ENCODE measurements at places on chromosomes 7 and 10.

- DNase-seq: peak; percentile 23
Measured at GRCh38 chr10:23376229-23376655, 31.6 kb upstream of the C10orf67 start.

GRCh38 chr10:4154191-4154715, 369.2 kb upstream of the KLF6 start:
- peak; percentile 46 for DNase-seq

GRCh38 chr7:27144781-27145164, 1.3 kb upstream of the HOXA5 start:
- DNase-seq: no peak

GRCh38 chr10:78660446-78661106, 408.2 kb upstream of the ZMIZ1 start:
- DNase-seq: no peak

- peak; percentile 8 for DNase-seq
Measured at GRCh38 chr7:29859524-29860185, 53.3 kb downstream of the WIPF3 start.

GRCh38 chr10:30374353-30374752, 25.3 kb upstream of the MTPAP start:
- no peak for DNase-seq

GRCh38 chr10:24009736-24010135, 199.2 kb upstream of the KIAA1217 start:
- DNase-seq: no peak

DNA sequence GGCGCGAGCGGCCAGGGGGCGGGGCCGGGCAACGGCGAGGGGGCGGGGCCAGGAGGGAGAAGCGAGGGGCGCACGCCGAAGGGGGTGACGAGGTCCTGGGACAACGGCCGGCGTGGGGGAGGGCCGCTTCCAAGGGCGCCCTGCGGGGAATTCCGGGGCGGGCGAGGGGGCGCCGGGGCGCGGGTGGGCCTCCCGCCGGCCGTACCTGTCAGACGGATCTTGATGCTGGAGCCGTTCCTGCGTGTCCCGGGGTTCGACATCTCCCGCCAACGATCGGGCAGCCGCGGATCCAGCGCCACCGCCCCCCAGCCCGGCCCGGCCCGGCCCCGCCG, 421 bp downstream of the SMURF1 start:
- DNase-seq: no peak

DNA sequence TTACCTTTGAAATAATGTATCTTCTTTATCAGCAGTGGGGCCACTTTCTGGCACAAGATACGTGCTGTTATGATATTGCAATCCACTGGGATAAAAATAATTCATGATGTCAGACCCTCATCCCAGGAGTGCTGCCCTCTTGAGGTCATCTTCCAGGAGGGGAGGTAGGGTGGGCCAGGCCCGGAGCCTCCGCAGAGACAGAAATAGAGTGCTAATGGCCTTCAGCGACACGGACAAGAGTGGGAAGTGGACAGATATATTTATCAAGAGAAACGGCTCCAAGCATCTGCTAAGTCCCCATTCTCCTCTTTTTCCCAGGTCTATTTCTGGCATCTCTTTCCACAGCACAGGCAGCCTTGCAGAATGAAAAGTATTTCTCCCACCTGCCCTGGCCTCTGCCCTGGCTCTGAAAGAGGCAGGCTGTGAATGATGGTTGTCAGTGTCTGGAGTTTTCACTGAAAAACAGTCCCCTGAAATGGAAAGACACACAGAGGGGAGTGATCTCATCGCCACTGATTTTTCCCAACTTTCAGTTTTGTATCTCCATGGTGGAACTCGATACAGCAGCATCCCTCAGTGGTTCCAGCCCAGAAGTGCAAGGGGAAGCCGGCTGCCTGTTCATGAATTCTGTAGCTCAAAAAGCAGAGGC, 251.7 kb upstream of the MYO3A start:
- no peak for DNase-seq

GRCh38 chr7:97024209-97025129, at the start of gene DLX5:
TSS of gene DLX5 (minus strand) at chr7:97024831. CDS start at chr7:97024623, 208 bp downstream.
- DNase-seq: no peak

DNA sequence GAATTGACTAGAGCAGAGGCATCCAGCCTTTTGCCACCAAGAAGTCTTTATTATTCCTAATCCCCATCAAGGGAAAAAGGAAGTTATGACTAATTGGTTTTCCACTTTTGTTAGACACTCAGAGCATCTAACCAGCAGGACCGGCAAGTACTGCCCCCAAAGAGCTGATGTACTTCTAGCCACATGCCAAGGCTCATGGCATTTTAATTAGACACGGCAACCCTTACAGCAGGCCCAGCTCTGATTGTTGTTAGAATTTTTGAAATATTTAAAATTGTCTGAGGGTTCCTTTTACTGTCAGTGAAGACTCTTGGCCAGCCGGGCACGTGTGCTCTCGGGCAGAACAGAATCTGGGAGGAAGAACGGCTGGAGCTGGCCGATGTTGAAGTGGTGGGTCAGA, 114.8 kb downstream of the SPAG6 start:
- no peak for DNase-seq

GRCh38 chr7:117944886-117945285, 71.6 kb upstream of the CTTNBP2 start:
- no peak for DNase-seq

DNA sequence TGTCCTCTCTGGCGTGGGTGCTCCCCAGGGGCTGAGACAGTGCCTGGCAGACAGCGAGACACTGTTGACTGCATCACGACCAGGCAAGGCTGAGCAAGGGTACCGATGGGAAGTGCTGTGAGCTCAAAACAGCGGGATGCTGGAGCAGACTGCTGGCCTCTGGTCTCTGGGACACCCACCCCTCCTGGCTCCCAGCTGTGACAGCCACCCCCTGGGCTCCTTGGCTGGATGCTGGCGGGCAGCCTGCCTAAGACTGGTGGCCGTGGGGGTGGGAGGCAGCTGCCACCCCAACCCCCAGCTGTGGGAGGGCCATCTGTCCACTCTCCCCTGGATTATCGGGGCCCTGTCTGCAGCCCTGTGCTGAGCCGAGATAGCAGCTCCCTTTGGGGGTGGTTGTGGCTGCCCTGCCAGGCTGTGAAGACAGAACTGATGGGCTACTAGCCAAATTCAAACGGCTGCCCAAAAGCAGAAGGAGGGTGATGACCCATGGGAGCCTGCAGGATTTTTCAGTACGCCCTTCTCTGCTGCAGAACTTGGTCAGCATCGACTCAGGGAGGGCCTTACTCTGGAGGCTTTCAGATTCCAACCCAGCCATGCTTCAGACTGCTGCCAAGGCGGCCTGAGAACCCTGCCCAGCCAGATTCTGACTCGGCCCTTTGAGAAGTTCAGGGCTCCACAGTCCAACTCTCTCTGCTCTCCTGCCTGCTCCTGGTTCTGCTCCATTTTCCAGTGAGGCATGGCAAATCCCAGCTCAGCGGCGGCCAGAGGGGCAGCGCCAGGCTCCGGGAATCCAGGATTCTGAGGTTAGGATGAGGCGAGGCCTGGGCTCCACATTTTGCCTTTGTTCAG, 125.3 kb downstream of the NEURL1 start:
- no peak for DNase-seq

DNA sequence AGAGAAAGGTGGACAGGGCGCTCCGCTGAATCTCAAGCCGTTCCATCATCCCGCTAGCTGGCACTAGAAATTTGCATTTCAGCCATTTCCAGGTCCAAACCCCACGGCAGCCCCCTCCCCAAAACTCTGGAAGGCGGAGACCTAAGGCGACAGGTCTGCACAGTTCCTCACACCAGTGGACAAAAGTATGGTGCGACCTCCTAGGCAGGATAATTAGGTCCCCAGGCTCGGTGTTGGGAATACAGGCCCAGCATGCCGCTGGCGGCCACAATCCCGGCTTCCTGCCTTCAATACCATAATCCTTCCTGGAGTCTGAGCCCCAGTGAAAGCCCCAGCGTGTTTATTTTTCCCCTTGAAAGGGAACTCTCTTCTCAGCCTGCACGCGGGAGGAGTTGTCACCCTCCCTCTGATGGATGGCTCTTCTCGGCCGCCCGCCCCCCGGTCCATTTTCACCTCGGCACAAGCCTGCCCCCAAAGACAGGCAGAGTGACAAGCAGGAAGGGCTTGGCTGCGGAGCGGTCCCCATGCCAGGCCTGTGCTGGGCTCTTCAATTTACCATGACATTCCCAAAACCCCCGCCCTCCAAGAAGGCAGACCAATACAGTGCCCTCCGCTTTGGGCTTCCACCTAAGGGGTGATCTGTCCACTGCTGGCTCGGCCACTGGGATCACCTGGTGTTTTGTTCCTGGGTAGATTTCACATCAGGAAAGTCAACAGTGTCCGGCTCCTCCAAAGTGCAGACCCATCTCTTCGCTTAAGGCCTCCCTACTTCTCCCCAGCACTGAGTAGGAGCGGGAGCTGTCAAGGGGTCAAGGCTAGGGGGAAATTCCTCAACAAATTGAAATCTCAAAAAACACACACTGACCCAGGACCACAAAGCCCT, 2.2 kb downstream of the FGFR2 start:
- DNase-seq: no peak

DNA sequence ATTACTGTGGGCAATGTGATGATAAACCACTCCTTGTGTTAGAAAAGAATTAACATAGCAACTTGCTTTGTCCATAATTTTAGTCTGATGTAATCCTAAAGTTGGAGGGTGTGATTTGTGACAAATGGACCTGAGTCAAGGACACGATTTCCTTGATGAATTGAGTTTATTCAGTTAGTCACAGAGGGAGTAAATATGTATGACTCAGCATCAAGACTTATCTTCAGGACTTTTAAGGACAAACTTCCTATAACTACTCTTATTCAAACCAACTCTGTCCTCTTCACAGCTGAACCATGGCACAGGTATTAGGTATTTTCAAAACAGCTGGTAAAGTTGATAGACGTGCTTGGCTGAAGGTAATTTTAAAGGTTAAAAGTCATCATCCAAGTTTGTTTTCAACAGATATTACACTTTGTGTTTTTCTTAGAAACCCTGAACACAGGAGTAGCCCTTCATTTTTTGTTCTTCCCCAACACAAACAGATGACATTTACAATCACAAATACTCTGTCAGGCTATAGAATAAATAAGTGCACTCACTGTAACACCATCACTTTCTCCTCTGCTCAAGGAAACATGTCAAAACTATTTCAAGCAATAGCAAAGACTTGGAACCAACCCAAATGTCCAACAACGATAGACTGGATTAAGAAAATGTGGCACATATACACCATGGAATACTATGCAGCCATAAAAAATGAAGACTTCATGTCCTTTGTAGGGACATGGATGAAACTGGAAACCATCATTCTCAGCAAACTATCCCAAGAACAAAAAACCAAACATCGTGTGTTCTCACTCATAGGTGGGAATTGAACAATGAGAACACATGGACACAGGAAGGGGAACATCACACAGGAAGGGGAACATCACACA, 54.5 kb downstream of the COA1 start:
- DNase-seq: no peak

GRCh38 chr10:127133672-127134500, 62.5 kb downstream of the INSYN2A start:
- DNase-seq: no peak

- DNase-seq: no peak
Measured at GRCh38 chr10:6274040-6274439, 71.3 kb downstream of the PFKFB3 start.

- DNase-seq: no peak
Measured at GRCh38 chr7:18647582-18647981, 152.0 kb downstream of the HDAC9 start.

DNA sequence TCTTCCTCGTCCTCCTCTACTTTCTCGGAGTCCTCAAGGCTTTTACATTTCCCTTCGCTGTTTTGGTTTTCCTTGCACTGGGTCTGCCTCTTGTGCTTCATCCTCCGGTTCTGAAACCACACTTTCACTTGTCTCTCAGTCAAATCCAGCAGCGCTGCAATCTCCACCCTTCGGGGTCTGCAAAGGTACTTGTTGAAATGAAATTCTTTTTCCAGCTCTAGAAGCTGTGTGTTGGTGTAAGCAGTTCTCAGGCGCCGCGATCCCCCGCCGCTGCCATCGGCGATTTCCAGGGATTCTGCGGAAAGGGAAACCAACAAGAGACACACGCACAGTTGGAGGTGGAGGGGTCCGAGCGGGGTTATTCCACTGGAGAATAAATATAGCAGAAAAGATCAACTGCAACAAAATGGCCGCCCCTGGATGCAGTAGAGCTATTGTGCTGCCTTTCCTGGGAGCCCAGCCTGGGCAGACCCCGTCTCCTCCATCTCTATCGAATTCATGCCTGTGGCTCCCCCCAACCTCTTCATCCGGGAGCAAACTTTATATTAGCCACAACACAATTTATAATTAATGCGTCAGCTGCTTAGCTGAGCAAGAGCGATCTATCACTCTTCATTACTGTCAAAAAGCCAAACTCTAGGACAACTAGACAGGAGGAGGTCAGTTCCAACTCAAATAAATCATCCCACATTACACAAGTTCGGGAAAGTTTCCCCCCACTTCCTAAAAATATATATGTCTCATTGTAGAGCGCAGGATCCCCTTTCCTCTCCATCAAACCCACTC, 1.1 kb downstream of the HOXA2 start:
- DNase-seq: no peak

DNA sequence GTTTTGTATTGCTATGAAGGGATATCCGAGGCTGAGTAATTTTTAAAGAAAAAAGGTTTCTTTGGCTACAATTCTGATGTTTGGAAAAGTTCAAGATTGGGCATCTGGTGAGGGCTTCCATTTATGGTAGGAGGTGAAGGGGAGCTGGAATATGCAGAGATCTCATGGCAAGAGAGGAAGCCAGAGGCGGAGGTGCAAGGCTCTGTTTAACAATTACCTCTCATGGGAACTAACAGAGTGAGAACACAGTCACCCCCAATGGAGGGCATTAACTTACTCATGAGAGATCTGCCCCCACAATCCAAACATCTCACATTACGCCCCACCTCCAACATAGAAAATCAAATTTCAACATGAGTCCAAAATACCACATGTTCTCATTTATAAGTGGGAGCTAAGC, 62.0 kb downstream of the AKR1D1 start:
- DNase-seq: no peak
